Stimulated activated CD4-positive, alpha-beta T cell treated with anti-CD3 and anti-CD28 coated beads, Interleukin-4, amount 100 ng/mL, for 1 hour (primary cell): ENCODE measurements at places on chromosomes 5 and 9.

GRCh38 chr5:150611026-150611425 lies 29.4 kb upstream of the SYNPO start:
- no peak for DNase-seq

GRCh38 chr5:155772009-155772662 lies 554.8 kb upstream of the SGCD start:
- no peak for DNase-seq

- no peak for DNase-seq
Observed at GRCh38 chr5:177468685-177469628, 4.5 kb downstream of the DBN1 start.

DNA sequence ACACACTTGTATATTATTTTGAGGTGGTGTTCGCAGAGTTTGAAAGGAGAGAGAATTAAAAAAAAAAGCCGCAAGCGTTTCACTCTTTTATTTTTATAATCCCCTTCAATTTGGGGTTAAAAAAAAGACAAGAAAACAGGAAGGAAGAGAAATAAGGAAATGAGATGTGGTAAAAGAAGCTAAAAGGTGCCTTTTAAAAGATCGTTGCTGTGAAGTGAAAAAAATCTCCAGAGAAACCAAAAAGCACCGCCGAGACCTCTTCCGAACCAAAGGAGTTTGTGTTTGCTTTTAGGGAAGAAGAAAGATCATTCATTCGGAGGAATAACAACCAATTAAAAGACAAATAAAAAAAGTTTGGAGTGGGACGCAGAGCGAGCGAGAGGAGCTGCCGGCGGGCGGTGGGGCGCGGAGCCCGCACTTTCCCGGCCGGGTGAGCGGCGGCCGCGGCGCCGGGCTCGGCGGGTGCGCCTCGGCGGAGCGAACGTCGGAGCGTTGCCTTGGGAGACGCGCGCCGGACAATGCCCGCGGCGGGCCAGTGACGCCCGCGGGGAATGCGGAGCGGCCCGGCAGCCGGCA lies 355 bp downstream of the TLE4 start:
- no peak for DNase-seq

- no peak for DNase-seq
Observed at GRCh38 chr5:76733049-76733417, 17.1 kb downstream of the F2R start.

- DNase-seq = no peak
Observed at GRCh38 chr5:157477814-157478494, 17.9 kb downstream of the NIPAL4 start.

GRCh38 chr5:74717596-74717995 lies 32.6 kb downstream of the HEXB start:
- no peak for DNase-seq

- no peak for DNase-seq
Observed at GRCh38 chr5:34474573-34475021, 181.5 kb upstream of the RAI14 start.

GRCh38 chr9:8800196-8800595 lies 1000.6 kb upstream of the DMAC1 start:
- DNase-seq = no peak
